ENCODE measurements at places on chromosomes 2 and 18.

DNA sequence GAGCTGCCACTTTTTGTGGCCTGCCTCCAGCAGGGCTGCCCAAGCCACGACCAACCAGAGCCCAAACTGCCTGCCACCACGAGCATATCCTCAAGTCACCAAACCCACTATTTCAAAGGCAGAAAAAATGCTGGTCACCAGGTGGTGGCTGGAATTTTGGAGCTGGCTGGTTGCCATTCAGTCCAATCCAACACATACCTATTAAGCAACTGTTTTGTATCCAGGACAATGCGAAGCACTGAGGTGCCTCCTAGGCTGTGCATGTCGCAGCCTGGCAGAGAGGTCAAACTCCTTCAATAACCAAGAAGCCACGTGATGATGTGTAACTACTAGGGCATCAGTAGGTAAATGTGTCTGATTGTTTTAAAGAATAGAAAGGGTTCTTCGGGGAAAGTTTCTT, 108.3 kb upstream of the PPP1CB start:
- DNase-seq: no peak

DNA sequence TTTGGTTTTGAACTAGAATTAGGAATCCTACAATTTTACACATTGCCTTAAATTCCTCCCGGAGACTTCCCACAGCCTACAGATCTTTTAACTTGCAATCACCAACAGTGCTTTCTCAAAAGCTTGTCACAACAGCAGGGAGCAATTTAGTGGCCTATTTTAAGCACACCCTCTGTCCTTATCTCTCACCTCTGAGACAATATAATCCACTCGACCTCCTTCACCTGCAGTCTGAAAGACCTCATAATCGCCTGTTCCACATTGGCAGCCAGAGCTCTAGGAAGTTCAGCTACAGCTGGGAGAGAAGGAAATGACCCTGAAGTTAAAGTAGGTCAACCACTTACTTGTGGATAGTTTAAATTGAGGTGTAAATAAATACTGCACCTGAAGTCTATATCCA, 249.7 kb upstream of the DLGAP1 start:
- no peak for DNase-seq

DNA sequence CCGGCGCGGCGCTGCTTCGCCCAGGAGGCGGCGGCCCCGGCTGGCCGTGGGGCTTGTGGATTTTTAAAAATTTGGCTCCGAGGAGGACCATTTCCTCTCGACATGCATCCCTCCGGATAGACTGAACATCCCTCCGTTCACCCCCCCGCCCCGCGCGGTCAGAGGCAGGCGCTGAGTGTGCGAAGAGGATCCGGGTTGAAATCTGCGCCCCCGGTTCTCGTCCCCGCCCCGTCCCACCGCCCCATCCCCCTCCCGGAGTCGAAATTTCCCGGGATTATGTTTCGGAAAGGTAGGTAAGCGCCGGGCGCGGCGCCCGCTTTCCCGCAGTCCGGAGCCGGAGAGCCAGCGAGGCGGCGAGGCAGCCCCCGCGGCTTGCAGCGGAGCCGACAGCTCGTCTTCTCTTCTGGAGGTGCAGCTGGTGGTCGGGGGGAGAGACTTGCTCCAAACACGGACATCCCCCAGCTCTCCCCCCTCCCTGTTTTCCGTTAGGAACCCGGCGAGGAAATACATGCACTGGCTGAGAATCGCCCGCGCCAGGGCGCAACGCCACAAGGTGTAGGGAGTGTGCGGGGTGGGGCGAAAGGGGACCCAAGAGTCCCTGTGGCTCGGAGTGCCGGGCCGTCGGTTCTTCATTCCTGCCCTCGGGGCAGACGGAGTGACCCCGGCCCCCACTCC, at the start of gene PRKCE:
Gene PRKCE (plus strand): TSS at position 261 of the 675 bp plus-strand sequence.
- DNase-seq: peak; percentile 44

DNA sequence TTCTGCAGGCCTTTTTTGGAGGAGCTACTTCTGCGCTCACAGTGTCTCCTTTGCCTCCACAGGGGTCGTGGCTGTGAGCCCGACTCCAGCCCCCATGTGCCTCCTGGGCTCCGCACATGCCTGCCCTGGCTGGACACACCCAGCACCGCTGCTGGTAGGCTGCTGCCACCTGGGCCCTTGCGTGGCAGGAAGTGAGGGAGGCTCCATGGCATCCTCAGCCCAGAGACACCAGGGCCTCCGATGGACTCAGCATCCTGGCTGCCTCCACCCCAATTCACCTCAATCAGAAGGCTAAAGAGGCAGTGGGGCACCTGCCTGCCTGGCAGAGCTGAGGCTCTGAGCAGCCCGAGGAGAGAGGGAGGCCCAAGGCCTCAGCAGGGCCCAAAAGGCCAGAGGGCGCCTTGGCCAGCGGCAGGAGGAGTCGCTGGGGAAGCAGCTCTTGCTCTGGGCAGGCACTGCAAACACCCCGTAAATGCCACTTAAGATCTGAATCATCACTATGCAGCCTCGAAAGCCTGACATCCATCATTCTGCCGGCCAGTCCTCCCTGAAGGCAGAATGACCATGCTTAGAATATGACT, 68.3 kb upstream of the OTOS start:
- no peak for DNase-seq

DNA sequence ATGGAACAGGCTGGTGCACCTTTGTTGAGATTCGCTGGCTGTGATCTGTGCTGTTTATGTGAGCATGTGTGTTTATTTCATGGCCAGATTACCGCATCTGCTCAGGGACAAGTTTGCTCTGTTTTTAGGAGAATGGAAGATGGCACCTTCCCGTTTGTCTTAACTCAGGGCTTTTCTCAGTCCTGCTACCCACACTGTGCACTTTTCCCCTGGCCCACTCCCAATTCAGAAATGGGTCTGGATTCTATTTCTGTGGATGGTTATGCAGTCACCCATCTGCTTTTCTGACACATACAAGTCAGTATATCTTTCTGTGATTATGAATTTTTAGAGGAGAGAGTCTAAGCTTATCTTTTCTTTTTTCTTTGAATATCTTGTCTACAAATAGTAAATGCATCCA, 15.4 kb downstream of the MGAT5 start:
- no peak for DNase-seq

GRCh38 chr18:5912566-5912965, 17.2 kb upstream of the TMEM200C start:
- DNase-seq: no peak

DNA sequence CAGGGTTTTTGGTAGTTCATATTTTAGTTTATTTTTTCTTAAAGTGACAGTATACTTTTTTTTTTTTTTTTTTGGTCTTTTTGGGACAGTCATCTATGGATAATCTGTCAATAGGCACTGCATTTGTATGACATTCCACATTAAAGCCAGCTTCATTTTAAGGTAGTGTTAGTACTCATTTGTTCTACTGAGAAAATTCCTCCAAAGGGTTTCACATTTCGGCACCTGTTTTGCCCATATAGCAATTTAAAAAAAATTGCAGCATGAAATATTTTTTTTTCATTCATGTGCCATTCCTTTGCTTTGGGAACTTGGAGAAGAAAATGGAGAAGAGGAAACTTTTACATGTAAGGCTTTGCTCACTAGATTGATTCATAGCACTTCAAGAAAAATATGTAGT, 276.3 kb upstream of the TCF4 start:
- no peak for DNase-seq

DNA sequence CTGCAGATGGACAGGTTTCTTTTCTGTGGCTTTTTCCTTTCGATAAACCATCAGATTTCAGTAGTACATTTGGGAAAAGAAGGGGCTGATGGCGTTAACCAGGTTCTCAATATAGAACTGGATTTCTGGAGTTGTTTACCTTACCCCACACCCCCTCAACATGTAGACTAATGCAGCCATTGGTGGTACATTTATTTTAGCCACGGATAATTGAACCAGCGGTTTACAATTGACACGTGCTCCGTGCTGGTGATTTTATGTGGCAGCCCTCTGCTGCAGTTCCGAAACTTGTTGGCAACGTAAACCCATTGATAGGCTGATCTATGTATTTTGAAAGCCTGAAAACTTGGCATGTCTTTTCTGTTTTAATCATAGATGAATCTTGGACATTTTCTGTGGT, 5.4 kb downstream of the SOX11 start:
- no peak for DNase-seq

GRCh38 chr18:54871231-54871630, 43.0 kb downstream of the RAB27B start:
- no peak for DNase-seq

DNA sequence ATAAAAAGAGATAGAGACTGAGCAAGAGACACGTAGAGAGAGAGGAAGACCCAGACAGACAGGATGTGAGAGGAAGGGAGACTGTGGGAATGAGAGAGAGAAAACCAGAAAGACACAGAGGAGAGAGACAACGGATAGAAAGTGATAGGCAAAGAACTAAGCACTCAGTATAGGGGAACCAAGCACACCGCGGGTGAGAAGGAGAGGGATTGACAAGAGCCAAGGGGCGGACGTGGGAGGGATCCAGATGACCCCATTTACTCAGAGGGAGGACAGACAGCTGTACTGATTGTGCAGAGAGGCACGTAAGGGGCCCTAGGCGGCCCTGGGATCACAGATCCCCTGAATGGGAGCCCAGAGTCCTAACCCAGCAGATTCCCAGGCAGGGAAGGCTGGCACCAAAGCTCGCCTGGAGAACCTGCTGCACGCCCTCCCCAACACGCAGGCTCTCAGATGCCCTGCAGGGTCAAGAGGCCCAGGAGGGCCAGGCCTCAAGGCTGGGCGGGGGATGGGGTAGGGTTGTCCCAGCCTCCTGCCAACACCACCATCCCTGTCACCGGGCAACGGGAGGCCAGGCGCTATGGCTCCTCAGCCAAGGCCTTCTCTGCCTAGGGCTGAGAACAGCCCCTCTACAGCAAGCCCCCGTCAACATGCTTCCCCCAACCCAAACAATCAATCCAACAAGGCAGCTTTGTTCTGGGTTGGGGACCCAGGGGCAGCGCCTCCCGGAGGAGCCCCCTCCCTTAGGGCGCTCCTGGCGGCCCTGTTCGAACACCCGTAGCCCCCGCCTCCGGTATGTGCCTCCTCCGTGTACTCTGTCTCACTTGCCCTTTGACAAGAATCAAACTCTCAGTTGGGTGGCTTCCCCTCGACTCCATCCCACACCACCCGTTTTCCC, 579 bp downstream of the LOXL3 start:
- DNase-seq: peak; percentile 54
